ENCODE measurements at places on chromosomes 3 and 15.

GRCh38 chr3:191020730-191021396 is 158.4 kb upstream of the GMNC start:
- DNase-seq, result no peak

- DNase-seq, result no peak
These were observed 880.1 kb downstream of the CADM2 start for GRCh38 chr3:85838921-85839320.

GRCh38 chr3:11356269-11356668 is 84.1 kb downstream of the ATG7 start:
- no peak for DNase-seq

GRCh38 chr3:195906865-195907683 is 1.3 kb downstream of the TNK2 start:
- DNase-seq, result no peak

GRCh38 chr3:186115239-186115996 is 6.5 kb upstream of the ETV5 start:
- no peak for DNase-seq

DNA sequence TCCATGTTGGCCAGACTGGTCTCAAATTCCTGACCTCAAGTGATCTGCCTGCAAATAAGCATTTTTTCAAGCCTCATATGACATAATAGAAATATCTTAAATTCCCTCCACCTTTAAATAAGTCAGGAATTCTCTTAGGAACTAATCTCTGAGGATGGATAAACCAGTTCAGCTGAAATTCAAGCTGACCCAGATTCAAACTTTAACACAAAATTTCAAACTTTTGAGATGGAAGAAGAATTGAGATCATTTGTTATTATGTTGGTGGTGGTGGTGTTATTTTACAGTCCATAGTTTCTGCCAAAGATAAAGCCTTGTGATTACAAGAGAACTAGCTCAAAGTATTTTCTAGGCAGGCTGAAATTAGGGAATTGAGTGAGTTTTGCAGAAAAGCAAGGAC is 85.5 kb downstream of the SSR3 start:
- no peak for DNase-seq

- DNase-seq, result no peak
These were observed 120.8 kb downstream of the SLCO3A1 start for GRCh38 chr15:91974321-91974720.

- DNase-seq, result no peak
These were observed 12.1 kb downstream of the CLK3 start for GRCh38 chr15:74627766-74628165.

- DNase-seq, result no peak
These were observed 105.2 kb upstream of the EPHA3 start for GRCh38 chr3:89002191-89002590.

- DNase-seq, result no peak
These were observed 47.7 kb upstream of the PTX3 start for GRCh38 chr3:157388976-157389375.

- no peak for DNase-seq
These were observed 40.8 kb downstream of the PLCH1 start for GRCh38 chr3:155704061-155704460.

- no peak for DNase-seq
These were observed 110.9 kb downstream of the LMLN start for GRCh38 chr3:198070871-198071270.

DNA sequence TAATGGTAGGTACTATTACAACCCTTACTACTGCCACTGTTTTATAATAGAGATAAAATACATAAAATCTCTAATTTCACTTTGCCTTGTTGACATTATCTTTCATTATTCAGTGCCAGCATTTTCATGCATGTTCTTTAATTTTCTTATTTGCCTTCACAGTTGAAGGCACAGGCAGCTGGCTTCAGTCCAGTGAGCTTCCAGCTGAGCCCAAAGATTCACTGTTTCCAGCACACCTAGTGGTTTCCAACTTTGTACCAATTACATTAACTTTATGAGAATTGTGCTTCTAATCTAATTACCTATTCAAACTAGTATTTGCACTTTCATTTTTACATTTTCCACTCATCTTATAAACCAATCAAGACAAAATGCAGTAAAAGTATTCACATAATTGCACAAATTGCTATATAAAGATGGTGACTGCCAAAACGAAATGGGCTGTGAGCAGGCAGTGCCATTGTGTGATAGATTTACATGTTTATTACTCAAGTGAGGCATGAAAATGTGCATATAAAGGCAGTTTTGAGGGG is 228.3 kb downstream of the MFSD1 start:
- DNase-seq, result no peak

GRCh38 chr3:19702416-19703078 is 231.5 kb downstream of the EFHB start:
- DNase-seq, result no peak

- peak; percentile 91 for DNase-seq
These were observed 5.5 kb downstream of the BCL6 start for GRCh38 chr3:187739561-187740332.

GRCh38 chr3:182784542-182784941 is 8.8 kb upstream of the ATP11B start:
- DNase-seq, result no peak

- no peak for DNase-seq
These were observed 71.9 kb downstream of the FOXB1 start for GRCh38 chr15:60076045-60076444.

- no peak for DNase-seq
These were observed 289.7 kb upstream of the ADAMTS9 start for GRCh38 chr3:64977308-64978100.

DNA sequence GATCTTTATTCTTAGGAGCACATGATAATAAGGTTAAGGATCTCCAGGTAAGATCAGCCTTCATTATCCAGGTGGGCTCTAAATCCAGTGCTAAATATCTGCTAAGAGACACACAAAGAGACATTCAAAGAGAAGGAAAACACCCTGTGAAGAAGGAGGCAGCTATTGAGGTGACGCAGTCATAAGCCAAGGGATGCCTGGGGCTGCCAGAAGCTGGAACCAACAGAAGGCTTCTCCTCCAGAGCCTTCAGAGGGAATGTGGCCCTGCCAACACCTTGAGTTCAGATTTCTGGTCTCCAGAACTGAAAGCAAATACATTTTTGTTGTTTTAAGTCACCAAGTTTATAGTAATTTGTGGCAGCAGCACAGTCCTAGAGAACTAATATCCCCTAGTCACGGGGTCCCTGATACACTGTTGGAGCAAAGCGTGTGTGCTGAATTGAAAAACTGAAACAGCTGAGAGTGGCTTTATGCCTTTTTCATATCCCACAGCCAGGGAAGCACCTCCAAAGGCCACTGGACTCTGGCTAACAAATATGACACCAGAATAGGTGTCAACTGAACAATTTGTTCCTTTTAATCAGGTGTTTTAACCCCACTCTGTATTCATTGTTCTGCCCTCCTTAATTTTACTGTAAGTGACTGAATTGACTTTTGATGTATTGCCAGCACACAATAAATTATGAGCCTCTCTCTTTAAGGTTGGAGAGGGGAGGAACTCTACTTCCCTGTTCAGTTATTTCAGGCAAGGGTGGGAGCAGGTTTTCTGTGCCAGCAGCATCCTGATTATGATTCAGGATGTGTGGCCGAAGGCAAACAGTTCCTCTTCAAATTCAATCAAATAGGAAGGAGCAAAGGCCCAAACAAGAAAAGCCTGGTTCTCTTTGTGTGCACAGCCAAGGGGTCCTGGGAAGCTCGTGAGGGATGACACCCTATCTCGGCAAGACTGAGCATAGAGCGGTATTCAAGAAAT is 151.8 kb upstream of the HES1 start:
- no peak for DNase-seq

- peak; percentile 43 for DNase-seq
These were observed 86.3 kb downstream of the ARNT2 start for GRCh38 chr15:80490431-80490990.

GRCh38 chr3:125349055-125349454 is 26.1 kb downstream of the ZNF148 start:
- DNase-seq, result no peak

DNA sequence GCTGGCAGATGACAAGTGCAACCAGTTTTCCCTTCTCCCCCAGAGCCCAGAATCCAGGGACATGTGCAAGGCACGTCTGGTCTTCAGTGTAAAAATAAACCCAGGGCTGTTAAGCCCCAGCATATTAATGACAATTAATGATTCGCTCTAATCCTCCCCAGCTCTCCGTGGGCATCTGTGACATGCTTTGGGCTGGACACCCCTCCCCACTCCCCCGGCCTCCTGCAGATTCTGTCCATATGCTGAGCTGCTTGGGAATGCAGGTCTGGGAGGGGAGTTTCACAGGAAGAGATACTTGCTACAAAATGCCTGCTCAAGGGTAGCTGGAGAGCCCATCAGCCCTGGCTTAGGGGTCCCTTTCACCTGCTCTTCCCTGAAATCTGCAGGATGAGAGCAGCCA is 43.0 kb upstream of the NTRK3 start:
- no peak for DNase-seq

DNA sequence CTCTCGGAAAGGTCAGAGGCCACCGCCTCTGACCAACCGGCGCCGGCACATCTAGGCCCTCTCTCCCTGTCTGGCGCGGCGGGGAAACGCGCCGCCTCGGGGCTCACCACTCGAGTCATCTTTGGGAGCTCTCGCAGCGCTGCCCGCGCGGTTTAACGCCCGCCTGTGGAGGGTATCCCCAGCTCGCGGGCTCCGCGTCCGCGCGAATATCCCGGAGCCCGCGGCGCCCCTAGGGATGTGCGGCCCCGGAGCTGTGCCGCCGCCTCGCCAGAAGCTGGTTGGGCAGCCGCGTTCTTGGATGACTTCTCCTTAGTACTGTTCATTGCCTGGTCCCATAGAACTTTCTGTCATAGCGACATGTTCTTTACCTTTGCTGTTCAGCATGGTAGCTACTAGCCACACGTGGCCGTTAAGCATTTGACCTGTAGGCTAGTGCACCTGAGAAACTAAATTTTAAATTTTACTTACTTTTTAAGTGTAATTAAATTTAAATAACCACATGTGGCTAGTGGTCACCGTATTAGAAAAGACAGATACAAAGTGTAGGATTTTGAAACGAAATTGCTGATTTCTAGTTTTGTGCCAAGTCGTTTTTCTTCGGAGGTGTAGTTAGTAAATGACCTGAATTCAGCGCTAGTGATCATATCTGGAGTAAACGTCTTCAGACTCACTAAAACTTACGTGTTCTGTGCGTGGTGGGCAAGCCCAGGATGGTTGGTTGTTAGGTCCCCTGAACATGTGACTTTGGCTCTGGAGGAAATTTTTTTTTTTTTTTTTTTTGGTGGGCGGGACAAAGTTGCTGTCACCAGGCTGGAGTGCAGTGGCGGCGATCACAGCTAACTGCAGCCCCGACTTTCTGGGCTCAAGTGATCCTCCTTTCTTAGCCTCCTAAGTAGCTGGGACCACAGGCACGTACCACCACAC is 835 bp downstream of the ARIH2 start:
- no peak for DNase-seq

- DNase-seq, result no peak
These were observed 324.7 kb upstream of the SLCO3A1 start for GRCh38 chr15:91528801-91529200.

Measured in coronary artery (tissue), 2 donors.